ENCODE measurements at places on chromosomes 6 and 20.

GRCh38 chr20:17658648-17658993 lies 23.4 kb downstream of the RRBP1 start:
- no peak for DNase-seq

GRCh38 chr6:24909241-24910216 lies 26.2 kb downstream of the RIPOR2 start:
- no peak for DNase-seq

GRCh38 chr6:110710115-110710514 lies 105.2 kb downstream of the CDK19 start:
- DNase-seq = no peak

DNA sequence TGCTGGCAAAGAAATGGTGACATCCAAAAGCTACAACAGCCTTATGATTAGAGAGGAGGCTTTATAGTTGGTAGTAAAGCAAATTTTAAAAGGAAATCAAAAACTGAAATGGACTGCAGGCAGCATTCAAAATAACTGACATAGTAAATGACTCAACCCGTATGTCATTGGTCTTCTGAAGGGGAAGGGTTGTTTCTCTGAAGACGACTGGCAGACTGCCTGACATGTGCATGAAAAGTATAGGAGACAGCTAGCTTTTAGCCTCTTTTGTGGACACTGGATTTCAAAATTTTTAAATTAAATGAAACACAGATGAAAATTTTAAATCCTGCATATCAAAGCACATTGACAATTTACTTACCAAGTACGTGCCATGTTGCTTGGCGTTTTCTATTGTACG lies 90.7 kb downstream of the TRMT6 start:
- no peak for DNase-seq

GRCh38 chr6:84278321-84278998 lies 51.0 kb upstream of the CEP162 start:
- no peak for DNase-seq
